ENCODE measurements at places on chromosomes 2 and 18.

- no peak for DNase-seq
Measured at GRCh38 chr2:98546186-98546585, 62.1 kb downstream of the COA5 start.

DNA sequence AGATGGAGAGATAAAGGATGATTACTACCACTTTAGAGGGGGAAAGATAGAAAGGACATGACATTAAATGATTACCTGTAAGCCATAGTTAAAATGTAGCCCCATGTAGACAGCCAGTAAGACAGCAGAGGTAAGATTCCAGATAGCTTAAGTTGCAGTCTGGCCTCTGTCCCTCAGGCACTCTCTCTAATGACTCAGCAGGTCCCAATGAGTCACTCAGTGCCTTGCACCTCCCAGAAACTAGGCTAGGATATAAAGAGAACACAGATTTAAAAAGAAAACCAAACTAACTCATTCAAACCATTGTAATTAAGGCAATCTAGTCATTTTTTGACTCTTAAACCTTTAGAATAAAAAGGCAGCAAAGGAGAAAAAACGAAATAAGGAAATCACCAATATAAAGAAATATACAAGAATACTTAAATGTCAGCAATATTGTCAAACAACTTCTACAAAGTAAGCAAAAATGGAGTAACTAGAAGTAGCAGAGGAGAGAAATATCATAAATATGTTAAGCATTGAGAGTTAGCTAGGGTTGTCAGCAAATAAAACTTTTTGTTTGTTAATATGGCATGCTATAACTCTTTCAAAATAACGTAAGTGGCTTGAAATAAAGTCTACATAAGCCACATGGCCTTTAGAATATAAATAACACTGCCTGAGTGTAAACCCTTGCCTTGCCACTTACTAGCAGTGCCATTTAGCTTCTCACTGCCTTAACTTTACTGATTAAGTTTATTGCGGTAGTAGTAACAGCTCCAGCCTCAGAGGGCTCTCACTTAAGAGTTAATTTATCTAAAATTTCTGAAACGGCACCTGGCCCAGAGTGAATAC is 48.5 kb downstream of the SOCS6 start:
- DNase-seq: no peak

DNA sequence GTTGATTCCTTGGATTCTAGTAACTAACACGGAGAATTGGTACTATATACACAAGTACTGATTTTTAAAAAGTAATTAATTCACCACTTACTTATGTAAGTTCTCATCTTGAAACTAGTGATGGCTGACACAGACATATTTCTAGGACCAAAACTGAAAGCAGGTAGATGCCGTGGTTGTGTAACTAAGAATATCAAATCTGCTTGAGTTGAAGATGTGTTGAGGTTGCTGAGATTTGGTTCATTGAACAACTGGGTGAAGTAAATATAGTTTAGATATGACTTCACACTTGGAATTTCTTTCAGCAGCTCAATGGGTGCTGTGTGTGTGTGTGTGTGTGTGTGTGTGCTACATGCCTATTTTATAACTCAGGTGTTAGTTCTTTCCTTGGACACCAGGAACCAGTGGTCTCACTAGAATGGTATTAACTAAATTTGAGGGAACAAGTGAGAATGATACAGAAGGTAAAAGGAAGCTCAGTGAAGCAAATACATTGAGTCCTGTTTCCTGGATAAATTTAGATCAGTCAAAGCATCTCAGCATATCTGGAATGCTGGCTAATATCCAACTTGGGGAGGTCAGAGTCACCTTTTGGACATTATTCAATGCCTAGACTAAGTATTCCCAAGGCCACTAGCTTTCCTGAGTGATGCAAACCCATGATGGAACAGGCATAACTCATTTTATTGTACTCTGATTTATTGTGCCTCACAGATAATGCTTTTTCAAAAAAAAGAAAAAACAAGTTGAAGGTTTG is 110.7 kb upstream of the ZEB2 start:
- no peak for DNase-seq

- DNase-seq: no peak
Measured at GRCh38 chr2:47501374-47502200, 98.6 kb downstream of the MSH2 start.

GRCh38 chr2:96868555-96869280 is 1.2 kb downstream of the SEMA4C start:
- DNase-seq: peak; percentile 72

DNA sequence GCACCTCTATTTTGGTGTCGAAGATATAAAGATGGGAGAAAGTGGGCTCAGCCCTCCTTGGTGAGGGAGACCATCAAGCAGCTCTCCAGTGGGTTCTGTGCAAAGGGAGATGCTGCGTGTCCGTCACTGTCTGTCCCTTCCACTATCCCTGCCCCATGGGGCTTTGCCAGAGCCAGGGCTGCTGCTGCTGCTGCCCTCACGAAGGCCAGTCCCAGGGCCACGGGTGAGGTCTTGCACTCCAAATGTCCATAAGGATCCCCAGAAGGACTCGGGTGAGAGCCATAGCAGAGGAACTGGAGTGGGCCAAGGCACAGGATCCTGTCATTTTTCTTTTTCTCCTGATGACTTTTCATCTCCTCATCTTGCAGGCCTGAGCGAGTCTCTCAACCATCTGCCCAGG is 3.7 kb upstream of the DIPK1C start:
- DNase-seq: no peak

DNA sequence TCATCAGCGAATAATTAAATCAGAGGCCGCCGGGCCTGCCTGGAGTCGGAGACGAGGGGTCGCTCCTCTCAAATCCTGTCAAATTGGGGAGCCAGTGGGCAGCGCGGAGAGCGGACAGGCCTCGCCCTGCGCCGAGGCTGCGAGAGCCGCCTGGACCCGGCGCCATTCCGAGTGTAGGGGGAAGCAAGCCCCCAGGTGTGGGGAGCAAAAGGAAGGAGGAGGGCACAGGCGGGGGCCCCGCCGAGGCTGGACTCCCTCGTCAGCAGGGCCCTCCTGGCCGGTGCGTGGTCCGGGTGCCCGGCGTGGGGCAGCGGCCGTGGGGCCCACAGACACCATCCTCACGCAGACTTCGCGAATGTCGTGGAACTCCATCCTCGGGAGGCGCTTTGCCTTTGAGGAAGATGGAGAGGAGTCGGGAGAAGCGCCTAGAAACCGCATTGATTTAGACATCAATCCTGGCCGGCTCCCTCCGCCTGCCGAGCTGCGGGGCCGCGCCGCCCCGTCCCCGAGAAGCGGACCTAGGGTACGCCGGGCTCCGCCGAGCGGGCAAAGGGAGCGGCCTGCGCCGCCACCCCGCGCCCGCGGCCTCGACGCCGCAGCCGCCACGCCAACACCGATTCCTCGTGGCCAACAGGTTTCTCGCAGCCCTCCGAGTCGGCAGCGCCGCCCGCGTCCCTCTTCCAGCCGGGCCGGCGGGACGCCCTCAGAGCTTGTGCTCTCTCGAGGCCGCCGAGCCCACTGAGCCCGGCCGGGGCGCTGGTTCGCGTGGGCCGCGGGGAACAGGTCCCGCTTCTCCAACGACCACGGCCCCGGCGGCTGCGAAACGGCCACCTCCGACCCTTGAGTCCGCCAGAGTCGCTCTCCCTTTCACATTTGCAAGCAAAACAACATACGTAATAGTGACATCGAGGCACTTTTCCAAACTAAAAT is 6.7 kb upstream of the ONECUT2 start:
- no peak for DNase-seq

- no peak for DNase-seq
Measured at GRCh38 chr2:16284941-16285625, 344.7 kb downstream of the MYCN start.

- DNase-seq: no peak
Measured at GRCh38 chr2:24749069-24749691, 44.0 kb downstream of the PTRHD1 start.

DNA sequence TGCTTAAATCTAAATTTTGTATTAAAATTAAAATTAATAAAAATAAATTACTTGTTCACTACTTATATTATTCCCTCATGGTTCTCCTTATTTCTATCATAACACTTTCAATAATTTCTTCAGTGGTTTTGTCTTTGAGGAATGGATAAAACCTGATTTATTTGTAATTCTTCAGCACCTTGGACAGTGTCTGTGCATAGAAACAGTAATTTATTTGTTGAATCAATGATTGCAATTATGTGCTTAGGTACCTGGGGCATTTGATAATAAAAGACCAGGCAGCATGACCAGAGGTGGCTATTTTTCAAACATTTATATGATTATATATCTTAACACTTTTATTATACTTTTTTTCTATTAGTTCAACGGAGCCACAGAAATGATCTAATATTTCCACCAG is 1062.7 kb downstream of the DSC3 start:
- no peak for DNase-seq

GRCh38 chr18:71189581-71189980 is 900.7 kb downstream of the SOCS6 start:
- no peak for DNase-seq

DNA sequence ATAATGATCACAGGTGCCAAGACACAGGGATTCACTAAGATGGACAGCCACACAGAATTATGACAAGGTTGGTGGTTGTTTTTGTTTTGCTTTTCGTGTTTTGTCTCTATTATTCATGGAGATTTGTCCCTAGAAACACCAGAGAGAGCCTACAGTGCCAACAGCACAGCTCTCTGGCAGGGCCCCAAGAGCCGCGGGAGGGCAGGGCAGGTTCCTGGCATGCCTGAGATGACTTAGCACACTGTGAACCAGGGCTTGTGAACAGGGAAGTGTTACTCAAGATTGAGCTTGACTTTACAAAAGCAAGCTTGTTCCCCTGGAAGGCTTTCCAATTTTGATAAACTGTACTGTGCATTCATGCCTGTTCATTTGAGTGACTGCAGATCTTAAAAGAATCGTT is 437.4 kb upstream of the SALL3 start:
- no peak for DNase-seq

DNA sequence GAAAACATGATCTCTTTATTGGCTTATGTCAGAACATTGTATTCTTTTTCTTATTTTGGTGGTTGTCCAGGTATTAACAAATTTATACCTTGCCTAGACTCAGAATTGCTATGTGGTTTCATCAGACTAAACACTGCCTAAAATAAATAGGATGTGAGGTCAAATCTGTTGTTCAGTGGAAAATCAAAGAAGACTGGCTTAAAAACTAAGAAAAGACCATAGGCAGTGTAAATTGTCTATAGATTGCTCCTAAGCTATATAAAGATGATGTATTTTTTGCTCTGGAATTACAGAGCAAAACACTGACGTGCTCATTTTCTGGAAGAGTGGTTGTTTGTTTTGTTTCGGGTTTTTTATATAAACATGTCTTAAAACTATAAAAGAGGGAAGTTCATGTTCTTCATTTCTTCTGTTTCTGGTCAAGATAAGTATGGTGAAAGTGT is 266.0 kb downstream of the ALPK2 start:
- no peak for DNase-seq

DNA sequence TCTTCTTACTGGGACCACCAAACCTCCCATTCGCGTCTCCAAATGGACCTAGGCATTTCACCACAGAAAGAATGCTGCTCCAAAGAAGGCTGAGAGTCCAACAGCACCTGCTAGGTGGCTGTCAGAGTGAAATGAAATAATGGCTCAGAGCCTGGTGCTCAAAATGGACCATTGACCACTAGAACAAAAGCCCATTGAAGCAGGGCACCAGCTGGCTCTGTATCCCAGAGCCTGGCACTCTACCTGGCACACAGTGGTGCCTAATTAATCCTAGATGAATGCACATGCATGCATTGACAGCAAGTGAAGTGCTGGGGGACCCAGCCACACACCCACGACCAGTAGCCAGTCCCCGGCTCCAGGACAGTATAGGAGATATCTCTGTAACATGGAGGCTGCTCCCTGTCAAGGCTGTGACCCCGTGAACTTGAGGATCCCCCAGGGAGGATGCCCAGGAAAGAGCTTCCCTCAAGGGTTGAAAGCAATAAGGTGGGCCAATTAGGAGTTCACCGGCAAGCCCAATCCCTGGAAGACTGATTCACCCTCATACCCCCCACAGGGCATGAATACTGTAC is 261.3 kb downstream of the TNS1 start:
- DNase-seq: no peak

DNA sequence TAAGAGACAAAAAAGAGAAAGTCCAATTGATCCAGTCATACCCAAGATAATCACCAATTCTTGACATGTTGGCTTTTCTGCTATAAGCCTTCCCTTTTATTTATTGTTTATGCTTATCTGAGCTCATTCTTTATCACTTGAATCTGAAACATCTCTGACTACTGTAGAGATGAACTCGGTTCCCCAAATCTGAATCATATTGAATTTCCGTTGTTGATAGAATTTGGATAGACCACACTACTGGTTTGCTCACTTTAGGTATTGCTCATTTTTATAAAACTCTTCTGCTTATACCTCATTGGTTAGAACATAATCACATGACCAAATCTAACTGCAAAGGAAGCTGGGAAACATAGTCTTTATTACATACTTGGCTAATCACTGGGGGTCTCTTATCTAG is 236.9 kb downstream of the TRIB2 start:
- no peak for DNase-seq

DNA sequence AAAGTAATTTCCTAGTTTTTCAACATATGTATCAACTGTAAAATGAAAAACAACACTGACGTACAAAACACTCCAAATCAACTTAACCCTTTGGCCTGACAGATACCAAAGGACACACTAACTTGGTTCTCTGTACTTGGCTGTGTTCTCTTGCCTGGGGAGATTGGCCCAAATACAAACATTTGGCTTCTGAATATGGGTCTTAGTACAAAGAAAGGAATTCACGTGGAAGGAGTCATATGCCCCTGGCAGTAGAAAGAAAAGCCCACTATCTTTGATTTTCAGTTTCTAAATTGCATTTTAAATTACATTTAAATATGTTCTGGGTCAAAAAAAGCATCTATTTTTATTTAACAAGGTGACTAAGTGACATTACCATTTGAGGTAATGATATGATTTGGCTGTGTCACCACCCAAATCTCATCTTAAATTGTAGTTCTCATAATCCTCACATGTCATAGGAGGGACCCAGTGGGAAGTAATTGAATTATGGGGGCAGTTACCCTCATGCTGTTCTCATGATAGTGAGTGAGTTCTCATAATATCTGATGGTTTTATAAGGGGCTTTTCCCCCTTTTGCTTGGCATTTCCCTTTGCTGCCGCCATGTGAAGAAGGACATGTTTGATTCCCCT is 153.6 kb upstream of the CCDC195 start:
- DNase-seq: no peak

DNA sequence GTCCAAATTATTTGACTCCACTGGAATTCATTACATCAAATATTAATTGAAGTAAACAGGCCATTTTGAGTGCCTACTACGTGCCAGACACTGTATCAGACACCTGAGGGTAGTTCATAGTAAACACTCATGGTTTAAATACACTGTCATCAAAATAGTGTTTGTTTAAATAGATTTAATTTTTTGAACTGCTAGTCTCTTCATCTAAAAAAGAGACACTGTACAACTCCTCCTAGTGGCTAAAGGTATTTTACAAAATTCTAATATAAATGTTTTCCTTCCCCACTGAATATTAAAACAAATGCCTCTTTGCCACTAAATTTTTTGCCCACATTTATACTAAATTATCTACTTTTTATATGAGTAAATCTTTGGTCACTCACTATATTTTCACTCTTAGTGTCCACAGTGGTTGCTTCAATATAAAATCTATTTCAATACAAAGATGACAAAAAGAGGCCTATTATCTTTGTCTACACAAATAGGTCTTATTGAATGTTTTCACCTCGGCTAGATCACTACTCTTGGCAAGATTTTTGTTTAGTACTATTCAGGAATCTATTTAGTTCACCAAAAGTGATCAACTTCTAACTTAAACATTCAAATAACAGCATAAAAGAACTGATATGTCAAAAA is 122.1 kb downstream of the TMEM247 start:
- no peak for DNase-seq

- no peak for DNase-seq
Measured at GRCh38 chr2:230592775-230593174, 119.9 kb upstream of the CAB39 start.

GRCh38 chr2:180682871-180683270 is 297.5 kb upstream of the UBE2E3 start:
- no peak for DNase-seq
